ENCODE measurements at places on chromosomes 7 and 10.

DNA sequence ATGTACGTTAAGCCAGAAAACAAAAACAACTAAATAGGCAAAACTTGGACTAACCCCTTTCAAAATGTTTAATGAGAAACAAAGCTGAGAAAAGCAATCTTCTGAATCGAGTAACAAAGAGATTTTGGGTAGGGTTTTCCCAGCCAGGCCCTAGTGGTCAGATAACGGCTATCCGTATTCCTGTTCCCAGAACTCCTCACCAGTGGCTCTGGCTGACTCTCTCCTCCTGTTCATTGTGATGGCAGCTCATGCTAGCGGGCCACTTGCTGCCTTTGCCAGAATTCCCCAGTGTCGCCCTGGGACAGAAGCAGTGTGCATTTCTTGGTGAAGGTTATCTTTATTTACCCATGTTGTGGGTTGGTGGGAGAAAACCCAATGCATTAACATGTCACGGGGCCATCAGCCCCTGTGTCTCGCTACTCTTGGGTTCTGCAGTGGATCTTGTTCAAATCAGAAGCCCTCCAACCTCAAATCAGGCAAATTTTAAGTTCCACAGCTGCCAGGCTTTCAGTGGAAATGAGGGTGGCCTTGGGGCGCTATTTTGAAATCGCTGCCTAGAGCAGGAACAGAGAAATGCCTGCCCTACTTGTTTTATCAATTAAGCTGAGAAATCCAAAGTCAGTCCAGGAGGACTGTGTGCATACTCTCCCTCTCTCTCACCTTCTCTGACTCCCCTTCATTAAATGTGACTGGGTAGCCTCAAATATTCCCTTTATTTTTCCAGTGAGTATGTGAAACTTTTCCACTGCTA, 164.5 kb upstream of the NPVF start:
- DNase-seq = no peak

- DNase-seq = no peak
Observed at GRCh38 chr7:2108071-2108455, 124.7 kb downstream of the MAD1L1 start.

DNA sequence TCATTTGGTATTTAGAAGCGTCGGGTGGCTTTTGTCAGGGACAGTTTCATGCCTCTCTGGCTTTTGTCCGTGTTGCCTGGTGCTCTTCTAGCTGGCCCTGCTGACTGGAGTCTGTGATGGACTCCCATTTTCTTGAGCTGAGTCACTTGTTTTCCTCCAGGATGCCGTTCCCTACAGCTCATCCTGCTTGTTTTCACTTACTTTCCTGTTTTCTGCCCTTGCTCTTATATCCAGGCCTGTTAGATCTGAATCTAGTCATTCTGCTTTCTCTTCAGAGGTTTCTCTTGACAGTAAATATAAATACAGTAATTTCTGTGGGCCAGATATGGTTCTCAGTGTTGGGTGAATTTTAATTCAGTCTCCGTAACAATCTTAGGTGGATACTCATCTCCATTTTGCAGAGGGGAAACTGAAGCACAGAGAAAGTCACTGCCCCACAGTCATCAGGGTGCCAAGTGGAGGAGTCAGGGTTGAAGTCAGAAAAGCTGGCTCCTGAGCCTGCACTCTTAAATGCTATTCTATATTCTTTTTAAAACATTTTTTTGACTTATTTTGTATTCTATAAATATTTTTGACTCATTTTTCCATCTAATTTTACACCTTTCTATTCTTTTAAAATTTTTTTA, 85.4 kb downstream of the CCNY start:
- DNase-seq = no peak

DNA sequence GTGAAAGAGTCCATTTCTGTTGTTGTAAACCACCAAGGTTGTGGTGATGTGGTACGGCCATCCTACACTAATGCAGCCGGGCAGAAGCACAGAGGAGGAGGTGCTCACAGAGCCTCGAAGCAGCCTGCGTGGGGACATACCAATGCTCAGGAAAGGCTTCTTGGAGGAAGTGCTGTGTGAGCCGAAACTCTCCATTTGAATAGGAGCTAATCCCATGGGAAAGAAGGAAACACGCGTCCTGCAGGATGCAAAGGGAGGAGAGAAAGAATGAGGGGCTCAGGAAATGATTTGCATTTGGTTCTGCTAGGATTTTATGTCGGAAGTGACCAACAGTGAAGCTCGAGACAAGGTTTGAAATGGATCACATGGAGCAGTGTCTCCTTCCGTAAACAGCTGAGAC, 477.9 kb upstream of the ANKRD30A start:
- no peak for DNase-seq

DNA sequence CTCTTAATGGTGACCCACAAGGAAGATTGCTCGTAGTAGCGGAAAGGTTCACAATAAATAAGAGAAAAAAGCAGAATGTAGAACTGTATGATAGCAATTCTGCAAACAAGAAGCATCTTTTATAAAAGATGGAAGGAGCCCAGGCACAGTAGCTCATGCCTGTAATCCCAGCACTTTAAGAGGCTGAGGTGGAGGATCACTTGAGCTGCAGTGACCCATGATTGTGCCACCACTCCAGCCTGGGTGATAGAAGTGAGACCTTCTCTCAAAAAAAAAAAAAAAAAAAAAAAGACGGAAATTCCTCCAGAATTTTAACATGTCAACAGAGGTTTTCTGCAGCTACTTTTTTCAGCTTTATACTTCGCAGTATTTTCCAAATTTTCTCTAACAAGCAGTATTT, 13.2 kb downstream of the GATAD1 start:
- DNase-seq = no peak

DNA sequence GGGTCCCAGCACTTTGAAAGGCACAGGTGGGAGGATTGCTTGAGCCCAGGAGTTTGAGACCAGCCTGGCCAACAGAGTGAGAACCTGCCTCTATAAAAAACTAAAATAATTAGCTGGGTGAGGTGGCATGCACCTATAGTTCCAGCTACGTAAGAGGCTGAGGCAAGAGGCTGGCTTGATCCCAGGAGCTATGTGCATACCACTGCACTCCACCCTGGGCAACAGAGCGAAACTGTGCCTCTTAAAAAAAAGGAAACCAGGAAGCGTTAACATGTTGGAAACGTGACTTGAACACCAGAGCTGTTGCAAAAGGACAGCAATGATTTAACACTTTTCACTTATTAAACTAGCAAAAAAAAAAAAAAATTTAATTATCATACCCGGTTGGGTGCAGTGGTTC, 12.6 kb downstream of the BAZ1B start:
- DNase-seq = no peak

DNA sequence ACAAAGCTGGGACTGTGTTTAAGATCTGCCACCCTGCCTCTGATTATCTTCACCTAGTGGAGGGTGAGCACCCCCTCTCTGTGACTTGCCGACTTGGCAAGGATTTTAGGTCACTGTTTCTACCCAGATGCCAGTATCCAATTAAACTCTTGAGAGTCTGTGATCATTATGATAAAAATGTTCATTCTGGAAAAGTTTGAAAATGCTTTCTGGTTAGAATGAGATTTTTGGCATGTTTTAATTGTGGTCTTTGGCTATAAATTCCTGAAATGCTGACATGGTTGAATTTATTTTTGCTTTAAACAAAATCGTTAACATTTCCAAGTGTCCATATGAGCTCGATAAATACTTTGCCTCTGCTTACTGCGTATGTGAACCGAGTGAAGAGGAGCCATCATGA, 221.4 kb downstream of the BICC1 start:
- no peak for DNase-seq

DNA sequence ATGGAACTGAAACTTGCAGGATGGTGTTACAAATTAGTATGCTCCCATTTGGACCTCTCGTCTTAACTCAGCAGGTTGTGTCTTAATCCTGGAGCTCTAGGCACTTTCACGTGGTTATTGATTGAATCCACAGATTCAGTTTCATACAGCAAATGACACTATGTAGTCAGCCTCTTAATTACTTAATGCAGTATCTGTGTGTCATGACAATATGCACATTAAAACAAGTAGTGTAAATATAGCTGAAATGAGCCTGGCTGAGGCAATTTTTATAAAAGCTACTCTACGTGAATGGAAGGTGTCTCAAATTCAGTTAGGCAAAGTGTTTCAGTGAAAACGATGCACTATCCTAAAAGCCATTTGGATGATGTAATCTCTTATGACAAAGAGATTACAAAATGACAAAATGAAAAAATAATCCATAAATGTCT, 86.8 kb downstream of the CD36 start:
- DNase-seq = no peak

Measured in CD4-positive, alpha-beta T cell treated with Interleukin-1 beta for 1 hour (primary cell).